ENCODE measurements at places on chromosomes 5 and 9.

DNA sequence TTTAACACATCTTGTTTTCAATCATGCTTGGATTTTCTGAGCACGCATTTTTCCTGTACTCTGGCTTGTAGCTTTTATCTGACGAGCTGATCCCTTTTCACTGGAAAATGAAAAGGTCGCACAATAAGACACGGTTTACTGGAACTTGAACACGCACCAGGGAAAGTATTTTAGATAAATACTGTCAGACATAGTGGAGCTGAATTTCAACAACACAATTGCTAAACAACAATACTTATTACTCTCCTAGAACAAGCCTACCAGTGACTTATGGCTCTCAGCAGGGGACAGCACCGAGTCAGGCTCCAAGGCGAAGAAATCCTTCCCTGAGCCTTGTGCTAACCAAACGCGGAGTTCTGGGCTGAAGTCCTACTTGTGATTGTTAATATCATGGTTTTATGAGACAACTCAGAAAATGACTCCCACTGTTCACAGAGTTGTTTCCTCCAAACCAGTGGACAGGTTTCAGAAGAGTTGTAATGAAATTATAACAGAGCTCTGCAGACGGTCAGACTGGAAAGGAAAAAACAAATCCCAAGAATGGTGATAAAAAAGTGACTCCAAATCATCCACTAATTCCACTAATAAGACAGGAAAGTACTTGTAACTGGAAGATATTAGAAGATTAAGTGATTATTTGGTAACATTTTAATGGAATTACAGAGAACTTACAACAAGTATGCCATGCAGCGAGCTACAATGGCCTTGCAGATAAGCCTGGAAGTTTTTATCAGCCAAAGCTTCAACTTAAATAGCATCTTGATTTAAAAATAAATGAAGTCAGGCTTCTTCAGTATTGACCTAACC, 359.6 kb downstream of the EBF1 start:
- no peak for DNase-seq

DNA sequence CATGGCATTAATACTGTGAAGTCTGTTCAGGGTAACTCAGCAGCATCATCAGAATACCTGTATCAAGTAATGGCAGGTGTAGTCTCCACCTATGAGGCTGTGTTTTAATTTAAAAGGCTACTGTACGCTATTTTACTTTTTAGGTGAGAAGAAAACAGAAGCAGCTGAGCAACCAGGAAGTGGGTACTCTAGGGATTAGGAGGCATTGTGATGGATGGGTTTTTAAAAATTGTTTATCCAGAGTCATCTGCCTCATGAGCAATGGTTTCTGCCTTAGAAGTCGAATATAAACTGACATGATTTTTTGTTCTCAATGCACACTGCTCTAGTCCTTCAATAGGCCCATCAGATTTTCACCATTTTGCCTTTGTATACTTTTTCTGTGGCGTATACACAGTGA, 42.6 kb downstream of the PSIP1 start:
- no peak for DNase-seq

DNA sequence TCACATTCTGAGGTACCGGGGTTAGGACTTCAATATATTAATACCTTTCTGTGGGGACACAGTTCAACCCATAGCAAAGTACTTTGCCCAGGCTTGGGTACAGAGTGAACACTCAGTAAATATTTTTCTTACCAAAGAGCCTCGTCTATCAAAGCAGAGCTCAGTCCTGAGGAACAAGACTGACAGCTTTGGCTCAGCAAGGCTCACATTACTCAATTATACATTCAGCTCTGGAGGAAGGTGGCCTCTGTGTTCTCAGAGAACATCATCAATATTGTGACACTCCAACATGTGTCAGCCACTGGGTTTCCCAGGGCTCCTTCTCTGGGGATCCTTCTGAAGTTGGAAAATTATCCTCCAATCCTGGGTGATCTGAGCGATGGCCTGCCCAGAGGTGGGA, 186.4 kb downstream of the NMUR2 start:
- peak; percentile 18 for DNase-seq

- no peak for DNase-seq
These were observed 50.4 kb downstream of the DCP2 start for GRCh38 chr5:113027015-113027414.

DNA sequence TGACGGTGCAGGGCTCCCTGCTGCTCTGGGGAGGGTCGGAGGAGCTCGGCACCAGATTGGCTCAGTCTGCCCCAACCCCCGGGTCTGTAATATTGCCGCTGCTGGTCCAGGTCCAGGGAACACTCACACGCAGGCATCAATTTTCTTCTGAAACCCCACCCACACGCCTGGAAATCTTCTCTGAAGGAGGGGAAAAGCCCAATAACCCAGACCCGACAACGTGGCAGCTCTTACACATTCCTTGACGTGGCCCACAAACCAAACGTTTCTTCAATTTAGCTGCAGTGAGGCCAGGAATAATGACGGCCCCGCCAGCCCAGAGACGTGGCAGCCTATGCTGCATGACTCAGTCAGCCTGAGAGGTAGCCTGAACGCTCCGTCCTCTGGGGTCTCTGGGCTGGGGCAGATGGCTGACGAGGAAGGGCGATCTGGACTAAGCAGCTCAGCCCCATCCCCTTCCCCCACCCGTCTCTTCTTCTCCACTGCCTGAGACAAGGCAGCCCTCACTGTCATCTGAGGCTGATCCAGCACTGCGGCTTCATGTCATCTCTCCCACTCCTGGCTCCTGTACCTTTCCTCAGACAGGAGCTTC, 9.9 kb upstream of the SPARC start:
- DNase-seq = no peak

- no peak for DNase-seq
These were observed 15.6 kb downstream of the AK8 start for GRCh38 chr9:132862533-132862932.

- no peak for DNase-seq
These were observed 895.5 kb upstream of the DMAC1 start for GRCh38 chr9:8694983-8695588.

DNA sequence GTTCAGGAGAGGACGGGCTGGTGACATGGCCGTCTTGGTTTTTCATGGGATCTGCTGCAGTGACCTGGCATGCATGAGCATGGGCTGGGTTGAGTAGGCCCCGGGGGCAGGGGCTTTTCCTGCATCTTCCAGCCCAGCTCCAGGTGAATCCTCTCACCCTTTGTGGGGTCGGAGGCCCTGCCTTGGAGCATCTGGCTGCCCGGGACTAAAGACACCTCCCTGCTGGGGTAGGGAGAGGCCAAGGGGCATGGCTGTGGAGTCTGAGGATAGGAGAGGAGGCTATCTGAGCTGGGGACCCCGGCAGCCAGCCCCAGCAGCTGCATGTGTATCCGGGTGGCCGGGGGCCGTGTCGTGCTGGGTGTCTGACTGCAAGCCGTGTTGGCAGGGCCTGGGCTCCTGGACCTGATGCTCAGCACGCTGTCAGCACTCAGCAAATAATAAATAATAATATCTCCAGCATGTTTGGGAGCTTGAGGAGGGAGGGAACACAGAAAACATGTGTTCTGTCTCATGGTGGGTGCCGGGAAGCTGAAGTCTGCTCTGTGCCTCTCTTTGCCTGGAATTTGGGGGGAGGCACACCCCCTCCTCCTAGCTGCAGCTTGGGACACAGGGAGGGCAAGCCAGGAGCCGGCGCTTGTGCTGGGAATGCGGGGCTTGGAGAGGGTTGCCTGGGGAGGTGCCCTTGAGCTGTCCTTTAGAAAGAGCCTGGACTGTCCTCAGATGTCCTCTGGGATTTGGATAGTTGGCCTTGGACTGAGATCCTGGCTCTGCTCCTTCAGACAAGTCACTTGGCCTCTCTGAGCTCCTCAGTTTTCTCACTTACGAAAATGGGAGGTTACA, 28.4 kb upstream of the PITX1 start:
- DNase-seq = no peak

DNA sequence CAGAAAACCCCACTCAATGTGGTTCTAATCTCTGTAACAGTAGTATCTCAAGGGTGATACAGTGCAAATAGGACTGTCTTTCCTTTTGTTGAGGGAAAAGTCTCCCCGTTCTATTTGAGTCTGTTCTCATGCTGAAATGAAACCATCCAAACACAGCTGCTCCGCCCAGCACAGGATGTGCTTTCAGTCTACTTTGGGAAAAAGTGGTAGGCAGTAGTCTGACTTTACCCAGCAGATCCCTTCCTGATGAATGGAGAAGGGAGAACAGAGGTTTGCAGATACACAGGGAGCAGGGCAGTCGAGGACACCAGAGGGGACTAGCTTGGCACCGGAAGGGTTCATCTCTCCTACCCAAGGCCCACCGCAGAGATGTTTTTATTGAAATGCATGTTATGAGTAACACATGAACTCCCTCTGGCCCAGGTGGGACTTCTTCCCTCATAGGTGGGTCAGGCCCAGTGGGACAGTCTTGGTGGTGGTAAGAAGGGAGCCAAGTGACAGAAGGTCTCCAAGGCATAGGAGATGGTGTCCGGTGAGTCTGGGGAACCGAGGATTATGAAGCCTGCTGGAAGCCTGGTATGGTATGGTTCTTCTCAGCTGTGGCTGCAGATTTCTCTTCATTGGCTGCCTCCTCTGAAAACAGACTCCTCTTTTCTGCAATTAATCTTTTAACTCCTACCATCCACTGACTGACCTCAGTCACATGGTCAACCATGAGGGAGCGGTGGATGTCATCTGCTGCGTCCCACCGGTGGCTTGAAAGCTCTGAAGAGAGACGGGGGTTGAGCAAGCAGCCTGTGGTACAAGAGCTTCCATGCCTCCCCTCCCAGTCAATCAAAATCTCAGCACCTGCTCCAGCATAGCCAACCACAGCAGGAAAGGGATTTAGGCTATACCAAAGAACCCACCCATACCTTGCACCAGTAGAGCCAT, 3.0 kb downstream of the EIF4EBP3 start:
- no peak for DNase-seq

DNA sequence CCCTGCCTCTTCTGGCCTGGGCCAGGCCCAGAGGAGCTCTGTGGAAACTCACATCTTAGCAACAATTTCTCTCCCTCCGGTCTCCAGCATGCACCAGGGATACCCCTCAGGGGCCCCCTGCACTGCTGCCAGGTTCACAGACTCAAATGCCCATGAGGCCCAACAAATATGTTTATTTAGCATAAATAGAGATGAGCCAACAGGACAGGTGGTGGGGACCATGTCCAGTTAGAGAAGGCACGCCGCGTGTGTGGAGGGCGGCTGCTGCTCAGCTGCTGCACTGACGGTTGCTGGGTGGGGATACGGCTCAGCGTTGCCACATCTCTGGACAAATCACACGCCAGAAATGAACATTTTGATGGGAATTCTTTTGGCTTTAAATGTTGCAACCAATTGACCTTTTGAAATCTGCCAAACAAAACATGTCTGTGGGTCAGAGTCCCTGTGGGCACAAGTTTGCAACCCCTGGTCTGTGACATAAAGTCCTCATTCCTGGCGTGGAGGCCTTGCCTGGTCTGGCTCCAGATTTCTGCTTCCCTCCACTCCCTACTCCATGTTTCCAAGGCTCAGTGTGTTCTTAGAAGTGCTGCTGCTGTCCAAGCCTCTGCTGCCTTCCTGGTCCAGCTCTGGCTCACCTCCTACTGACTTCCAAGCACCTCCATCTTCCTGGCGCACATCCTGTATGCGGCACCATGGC, 88.9 kb downstream of the AMBP start:
- no peak for DNase-seq

DNA sequence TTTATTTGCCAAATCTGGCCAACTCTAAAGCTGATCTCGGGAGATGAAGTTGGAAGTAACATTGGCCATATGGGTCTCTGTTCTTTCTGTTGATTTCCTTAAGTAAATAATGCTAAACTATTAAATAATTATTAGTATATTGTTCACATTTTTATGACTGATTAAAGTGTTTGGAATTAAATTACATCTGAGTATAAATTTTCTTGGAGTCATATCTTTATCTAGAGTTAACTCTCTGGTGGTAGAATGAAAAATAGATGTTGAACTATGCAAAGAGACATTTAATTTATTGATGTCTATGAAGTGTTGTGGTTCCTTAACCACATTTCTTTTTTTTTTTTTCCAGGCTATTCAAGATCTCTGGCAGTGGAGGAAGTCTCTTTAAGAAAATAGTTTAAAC, 9.3 kb upstream of the FGF18 start:
- DNase-seq = no peak

All from Calu3 (cell line).